Activated CD4-positive, alpha-beta T cell treated with anti-CD3 and anti-CD28 coated beads for 24 hours (primary cell): ENCODE measurements at places on chromosomes 6 and 20.

DNA sequence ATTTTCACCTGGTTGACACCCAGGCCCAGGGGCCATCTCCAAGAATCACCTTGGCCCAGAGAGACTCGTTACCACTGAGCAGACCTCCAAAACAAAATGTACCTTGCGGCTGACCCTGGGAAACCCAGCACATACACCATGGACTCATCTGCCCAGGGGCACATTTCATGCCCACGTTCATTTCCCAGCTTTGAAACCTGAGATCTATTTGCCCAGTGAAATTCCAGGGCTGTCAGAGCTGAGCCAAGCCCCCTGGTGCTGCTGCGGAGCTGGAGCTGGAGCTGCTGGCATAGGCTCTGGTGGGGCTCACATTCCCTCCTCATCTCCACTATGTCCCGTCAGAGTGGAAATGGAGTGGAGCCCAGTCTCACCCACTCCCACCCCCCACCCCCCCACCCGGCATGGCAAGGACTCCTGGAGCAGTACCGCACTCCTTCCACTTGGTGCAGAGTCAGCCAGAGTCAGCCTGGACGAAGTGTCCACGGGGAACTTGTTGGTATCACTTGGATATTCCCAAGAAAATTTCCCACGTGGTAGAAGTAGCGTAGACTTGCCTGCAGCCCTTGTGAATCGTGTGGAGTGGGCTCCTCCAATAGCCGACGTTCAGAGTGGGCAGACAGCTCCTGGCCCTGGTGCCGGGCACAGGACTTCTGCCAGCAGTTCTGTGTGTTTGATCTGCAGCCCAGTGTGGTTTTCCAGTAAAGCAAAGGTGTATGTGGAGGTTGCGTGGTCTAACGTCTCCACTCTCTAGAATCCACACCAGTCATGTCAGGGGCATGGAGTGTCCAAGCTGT is 18.1 kb upstream of the OSER1 start:
- no peak for DNase-seq

DNA sequence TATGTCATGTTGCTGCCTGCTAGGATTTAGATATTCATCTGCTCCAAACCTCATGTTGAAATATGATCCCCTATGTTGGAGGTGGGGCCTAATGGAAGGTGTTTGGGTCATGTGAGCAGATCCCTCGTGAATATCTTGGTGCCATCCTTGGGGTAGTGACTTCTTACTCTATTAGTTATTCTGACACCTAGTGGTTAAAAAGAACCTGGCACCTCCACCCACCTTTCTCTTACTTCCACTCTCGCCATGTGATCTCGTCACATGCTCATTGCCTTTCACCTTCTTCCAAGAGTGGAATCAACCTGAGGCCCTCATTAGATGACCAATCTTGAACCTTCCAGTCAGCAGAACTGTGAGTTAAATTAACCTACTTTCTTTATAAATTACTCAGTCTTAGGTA is 549.4 kb upstream of the SYNCRIP start:
- DNase-seq = no peak

GRCh38 chr6:138302554-138302953 is 75.2 kb upstream of the SMIM28 start:
- DNase-seq = no peak

DNA sequence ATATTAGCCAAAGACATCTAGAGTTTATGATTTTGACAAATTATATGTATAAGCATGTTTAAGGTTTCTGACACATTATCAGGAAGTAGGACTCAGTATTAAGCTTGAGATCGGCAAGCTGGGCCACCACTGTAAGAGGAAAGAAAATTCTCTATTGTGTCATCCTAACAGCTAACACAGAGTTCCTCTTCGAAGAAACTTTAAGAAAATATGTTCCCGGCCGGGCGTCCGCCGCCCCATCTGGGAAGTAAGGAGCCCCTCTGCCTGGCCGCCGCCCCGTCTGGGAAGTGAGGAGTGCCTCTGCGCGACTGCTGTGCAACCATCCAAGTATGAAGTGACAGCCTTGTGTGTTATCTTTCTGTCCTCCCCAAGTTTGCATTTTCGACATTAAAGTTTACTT is 23.0 kb downstream of the USP49 start:
- DNase-seq = no peak

- no peak for DNase-seq
These were observed 166.1 kb upstream of the TNFAIP3 start for GRCh38 chr6:137700751-137701477.

GRCh38 chr20:14948416-14948815 is 611.0 kb upstream of the FLRT3 start:
- DNase-seq = no peak

- DNase-seq = no peak
These were observed 276.3 kb downstream of the KIF16B start for GRCh38 chr20:16296931-16297330.

DNA sequence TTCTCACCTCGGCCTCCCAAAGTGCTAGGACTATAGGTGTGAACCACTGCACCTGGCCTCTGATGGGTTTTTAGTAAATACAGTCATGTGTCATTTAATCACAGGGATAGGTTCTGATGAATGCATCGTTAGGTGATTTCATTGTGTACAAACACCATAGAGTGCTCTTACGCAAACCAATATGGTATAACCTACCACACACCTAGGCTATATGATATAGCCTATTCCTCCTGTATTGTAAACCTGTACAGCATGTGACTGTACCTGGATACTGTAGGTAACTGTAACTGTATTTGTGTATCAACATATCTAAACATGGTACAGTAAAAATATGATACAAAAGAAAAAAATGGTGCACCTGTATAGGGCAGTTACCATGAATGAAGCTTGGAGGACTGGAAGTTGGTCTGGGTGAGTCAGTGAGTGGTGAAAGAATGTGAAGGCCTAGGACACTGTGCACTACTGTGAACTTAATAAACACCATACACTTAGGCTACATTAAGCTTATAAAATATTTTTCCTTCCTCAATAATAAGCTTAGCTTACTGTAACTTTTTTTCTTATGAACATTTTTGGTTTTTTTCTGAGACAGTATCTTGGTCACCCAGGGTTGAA is 10.0 kb downstream of the BICRAL start:
- DNase-seq = no peak

DNA sequence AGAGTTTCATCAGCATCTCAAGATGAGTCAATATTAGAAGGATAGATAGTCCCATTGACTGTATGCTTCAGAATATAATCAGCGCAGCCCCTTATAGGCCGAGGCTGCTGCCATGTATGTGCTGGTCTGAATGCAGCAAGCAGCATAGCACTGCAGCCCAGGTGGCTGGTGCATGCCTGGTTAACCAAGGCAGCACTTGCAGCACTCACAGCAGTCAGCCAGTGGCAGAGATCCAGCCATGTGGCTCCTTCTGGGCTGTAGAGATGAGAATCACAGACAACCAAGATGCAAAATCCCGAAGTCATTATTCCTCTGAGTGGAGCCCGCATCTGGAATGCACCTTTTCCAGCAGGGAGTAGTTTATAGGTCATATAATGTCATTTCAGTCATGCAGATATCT is 251.9 kb downstream of the UST start:
- no peak for DNase-seq

DNA sequence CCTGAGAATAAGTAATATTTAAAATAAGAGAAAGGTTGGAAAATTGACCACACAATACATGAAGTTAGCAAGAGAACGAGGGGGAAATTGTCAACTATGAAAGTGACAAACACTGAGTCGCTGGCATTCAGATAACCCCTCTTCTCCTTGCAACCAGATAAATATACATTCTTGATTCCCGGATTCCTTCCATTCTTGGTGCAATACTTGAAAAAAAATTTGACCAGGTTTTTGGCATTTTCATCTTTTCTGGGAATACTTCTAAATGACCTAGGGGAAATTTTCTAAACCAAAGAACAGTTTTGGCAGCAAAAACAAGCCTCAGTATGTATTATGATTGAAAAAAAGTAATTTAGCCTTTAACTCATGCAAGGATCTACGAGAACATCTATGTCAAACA is 164.0 kb downstream of the PDE7B start:
- no peak for DNase-seq

DNA sequence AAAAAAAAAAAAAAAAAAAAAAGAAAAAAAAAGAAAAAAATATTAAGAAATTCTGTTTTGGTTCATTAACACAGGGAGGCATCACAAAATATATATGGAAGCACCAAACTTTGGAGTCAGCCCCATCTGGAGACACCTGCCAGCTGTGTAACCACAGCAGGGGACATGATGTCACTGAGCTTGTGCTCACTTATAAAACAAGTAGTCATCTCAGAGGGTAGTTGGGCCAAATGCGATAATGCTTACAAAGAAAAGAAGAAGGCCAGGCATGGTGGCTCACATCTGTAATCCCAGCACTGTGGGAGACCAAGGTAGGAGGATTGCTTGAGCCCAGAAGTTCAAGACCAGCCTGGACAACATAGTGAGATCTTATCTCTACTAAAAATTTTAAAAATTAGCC is 1.1 kb upstream of the BNIP5 start:
- DNase-seq = no peak

DNA sequence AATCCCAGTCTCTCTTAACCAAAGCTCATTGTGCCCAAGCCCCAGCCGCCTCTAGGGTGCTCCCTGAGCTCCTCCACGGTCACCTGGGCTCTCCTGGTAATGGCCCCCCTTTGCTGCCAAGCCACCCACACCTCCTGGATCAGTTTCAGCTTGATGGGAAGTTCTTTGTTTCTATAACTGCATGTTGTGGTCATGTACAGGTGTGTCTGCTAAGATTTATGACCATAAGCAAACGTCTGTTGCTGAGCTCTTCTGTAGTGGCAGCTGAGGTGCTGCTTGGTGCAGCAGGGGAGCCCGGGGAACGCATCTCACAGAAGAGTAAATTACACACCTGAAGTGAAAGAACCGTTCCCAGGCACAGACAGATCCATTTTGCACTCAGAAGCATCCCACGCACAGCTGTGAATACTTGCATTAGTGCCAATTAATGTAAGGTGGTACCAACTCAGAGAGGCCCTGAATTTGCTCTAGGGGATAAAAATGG is 194.6 kb upstream of the ARID1B start:
- DNase-seq = no peak

DNA sequence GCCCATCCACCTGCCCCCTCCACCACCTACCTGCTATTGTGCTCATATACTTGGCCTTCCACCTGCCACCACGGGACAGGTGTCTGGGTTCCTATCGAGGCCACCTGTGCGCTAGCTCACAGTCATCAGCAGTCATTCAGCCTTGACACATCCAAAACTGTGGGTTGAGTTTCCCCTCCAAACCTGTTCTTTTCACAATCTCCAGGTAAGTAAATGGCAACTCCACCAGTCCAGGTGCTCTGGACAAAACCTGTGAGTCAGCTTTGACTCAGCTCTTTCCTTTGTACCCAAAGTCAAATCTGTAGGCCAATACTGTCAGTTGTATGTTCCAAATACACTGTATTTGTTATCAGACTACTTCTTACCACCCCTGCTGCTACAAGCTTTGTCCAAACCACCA is 52.6 kb downstream of the SPTLC3 start:
- DNase-seq = no peak

DNA sequence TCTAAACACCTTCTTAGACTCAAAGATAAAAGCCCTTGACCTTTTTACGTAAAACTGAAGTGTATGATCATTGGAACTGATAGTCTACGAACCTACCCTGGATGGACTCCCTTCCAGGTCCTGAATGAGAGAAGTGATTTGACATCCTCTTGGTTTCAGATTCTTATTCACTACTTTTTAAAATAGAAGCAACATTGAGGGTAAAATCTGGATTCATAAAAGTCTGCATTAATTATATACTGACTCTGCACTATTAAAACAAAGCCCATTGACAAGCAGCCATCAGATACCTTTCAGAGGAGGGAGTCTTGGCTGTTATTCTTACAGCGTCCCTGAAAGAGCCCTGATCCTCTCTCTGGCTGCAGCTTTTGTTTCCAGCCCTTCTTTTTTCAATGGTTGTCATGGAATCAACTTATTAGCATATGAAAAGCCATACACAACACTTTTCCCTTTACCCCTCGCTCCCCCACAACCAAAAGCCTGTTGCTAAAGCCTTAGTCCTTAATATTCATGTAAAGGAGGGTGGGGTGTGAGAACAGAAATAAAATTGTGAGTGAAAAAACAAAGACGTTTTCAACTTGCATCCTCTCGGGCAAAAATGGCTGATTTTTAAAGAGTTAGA is 270.0 kb upstream of the MARCKS start:
- DNase-seq = no peak

DNA sequence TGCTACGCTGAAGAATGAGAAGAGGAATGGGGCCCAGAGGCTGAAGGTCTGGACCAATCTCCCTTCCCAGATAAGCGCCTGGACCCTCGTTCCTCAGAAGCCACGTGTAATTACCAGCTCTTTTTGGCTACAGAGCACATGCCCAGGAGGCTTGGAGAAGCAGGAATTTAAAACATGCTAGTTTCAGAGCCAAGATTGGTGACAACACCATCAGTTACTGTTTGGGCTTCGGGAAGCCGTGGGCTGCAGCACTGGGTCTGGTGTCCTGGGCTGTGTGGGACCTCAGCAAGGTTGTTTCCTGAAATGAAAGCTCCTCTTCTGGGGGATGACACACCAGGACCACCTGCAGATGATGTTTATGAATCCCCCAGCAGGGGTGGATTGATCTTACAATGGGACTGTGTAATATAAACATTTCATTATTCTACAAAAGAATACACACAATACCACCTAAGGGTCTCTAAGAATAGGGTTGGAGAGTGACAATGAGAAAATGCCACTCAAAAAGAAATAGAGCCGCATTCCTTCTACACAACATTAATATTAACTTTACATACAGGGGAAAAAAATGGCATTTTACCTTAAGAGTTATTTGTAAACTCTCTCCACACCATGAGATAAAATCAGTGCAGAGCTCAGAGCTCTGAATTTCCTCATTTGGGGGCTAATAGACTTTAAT is 207.8 kb upstream of the FOXQ1 start:
- no peak for DNase-seq

- DNase-seq = no peak
These were observed 41.0 kb upstream of the MRPS18A start for GRCh38 chr6:43728586-43728985.

GRCh38 chr6:35160642-35161041 is 19.5 kb upstream of the TCP11 start:
- DNase-seq = no peak

- DNase-seq = no peak
These were observed 212.9 kb upstream of the PMEPA1 start for GRCh38 chr20:57922706-57923105.

DNA sequence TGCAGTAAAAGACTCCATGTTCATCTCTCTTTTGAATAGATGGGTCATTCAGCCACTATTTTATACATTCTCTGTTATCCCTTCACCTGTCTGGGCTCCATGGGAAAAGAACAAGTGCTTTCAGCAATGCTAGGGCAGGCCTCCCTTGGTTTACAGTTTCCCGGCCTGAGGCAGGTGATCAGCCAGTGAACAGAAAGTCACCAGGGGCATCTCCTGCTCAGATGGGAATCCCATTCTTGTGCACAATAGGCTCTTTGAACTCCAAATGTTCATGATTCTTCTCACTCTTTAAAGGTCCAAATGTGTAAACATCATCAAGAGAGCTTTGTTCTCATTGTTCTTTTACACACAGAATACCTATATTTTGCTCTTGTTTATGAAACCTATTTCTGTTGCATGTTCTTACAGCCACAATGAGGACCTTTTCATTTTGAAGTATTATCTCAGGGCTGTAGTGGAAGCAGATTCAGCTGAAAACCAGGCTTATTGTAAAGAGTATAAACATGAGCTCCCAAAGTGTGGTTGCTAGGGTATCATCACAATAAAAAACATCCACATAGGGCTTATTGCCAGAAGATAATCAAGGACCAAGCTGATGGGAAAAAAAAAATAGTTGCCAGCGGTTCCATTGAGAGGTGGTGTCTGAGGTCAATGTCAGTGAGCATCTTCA is 267.1 kb upstream of the SGK1 start:
- no peak for DNase-seq
